ENCODE measurements at places on chromosomes 3 and 15. TPM values are rescaled to one million over a fixed set of nuclear protein-coding genes. Genes with fewer than 3 reads are reported as not detected.

GRCh38 chr3:182737825-182738224 is 55.5 kb upstream of the ATP11B start:
- H3K36me3 ChIP-seq: no peaks in the 10 kb centered on the region
- H3K4me3 ChIP-seq: no peak overlapping the region
- H3K4me1 ChIP-seq: no peaks in the 10 kb centered on the region
- peaks cover 7% of the 10 kb centered on the region for H3K27me3 ChIP-seq
- no peak for DNase-seq

Gene HGD
- not detected for total RNA-seq

DNA sequence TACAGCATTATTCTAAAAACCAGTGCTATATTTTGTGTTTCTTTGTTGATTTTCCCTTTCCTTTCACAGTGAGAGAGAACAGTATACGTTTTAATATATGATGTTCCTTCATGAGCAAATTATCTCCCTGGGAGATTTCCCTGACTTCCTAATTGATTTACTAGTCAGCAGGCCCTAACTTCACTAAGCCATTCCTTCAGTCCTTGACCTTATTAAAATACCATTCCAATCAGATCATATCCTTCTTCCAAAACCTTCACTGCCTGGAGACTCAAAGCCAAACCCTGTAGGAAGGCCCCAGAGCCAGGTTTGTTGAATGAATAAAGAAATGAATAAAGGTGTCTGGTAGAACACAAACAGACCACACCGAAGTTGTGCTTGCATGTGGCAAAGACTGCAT is 43.8 kb upstream of the ARHGEF3 start:
- no peak overlapping the region for H3K4me3 ChIP-seq
- H3K27me3 ChIP-seq: no peaks in the 10 kb centered on the region
- DNase-seq: no peak
- peaks cover 19% of the 10 kb centered on the region for H3K4me1 ChIP-seq
- no peak overlapping the region for H3K27ac ChIP-seq

DNA sequence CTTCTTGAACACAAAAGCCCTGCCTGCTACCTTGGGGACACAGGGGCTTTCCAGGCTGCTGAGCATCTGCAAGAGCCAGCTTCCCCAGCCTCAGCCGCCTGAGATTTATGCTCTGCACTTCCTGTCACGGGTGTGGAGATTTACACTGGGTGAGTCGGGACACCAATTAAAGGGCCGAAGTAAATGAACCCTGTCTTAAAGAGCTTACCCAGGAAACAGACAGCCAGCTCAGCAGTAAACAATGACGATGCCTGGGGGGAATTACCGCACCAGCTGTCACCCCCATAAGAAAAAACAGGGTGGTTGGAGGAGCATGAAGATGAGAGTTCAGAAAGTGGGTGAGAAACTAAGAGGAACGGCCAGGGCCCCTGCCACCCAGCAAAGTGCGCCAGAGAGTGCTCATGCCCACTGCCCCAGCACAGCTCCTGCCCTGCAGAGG is 37.5 kb upstream of the IQSEC1 start:
- H3K4me3 ChIP-seq: no peak overlapping the region
- peak; percentile 34 for DNase-seq
- H3K4me1 ChIP-seq: peaks cover 7% of the 10 kb centered on the region
- no peaks in the 10 kb centered on the region for H3K36me3 ChIP-seq
- H3K27me3 ChIP-seq: no peaks in the 10 kb centered on the region
- no peak overlapping the region for H3K27ac ChIP-seq

Gene SEC61A1
- total RNA-seq: 149 TPM

DNA sequence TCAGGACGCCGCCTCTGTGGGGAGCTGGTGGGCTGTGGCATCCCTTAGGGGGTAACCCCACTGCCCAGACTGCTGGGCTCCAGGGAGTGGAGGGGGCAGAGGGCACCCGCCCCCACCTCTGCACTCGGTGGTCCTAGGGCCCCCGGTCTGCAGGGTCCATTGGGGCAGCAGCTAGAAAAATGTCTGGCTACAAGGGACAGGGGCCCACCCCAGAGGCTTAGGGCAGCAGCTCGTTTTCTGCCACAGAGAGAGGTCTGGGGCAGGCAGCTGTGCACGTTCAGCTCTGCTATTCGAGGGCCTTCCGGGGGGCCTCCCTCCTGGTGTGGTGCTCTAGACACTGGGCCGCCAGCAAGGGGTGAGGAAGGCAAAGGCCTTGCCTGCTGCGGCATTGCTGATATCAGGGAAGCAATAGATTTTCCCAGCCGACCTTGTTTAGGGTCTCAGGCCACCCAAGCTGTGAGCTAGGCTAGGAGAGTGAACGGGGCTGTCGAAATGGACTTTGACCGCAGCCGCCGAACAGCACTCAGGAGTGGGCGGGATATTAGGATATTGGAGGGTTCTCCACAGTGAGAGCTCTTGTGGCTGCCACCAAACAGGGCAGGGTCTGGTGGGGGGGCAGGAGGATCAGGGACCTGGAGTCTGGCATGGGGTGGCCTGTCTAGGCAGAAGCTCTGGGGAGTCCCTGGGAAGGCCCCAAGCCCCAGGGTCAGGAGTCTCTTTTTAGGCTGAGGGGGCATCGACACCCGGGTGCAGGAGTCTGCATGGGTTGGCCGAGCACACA is 61.4 kb upstream of the KLF13 start:
- peak overlapping the region; percentile 58 for H3K27ac ChIP-seq
- no peak for DNase-seq
- H3K4me1 ChIP-seq: peaks cover 68% of the 10 kb centered on the region
- H3K36me3 ChIP-seq: no peaks in the 10 kb centered on the region
- no peaks in the 10 kb centered on the region for H3K27me3 ChIP-seq
- H3K4me3 ChIP-seq: no peak overlapping the region

Data from activated CD4-positive, alpha-beta memory T cell treated with anti-CD3 and anti-CD28 coated beads for 36 hours (primary cell).